Colonic mucosa (tissue), 4 donors: ENCODE measurements at places on chromosomes 5 and 9. TPM values are rescaled to one million over a fixed set of nuclear protein-coding genes. Genes with fewer than 3 reads are reported as not detected.

GRCh38 chr9:79572608-79573411 is 1.0 kb downstream of the TLE4 start:
- peak; percentile 50 for DNase-seq

- no peak for DNase-seq
Measured at GRCh38 chr9:137136881-137137607, 1.9 kb upstream of the GRIN1 start.

- DNase-seq, result no peak
Measured at GRCh38 chr5:129899454-129899853, 4.8 kb upstream of the CHSY3 start.

DNA sequence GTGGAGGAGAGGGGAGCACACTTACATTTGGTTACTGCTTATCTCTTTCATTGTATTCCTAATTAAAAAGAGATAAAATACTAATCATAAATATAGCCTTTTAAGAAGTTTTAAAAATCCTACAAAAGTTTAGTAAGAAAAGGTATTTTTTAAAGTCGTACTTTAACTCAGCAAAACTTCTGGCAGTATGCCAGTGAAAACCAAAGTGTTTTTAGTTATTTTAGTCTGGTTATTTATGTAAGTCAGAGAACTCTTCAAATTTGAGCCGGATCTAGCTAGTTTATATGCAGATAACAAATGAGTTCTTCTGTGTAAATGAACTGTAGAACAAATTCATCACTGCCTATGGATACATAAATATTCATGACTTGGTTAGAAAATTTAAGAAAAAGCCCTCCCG is 36.5 kb upstream of the ANKDD1B start:
- DNase-seq, result no peak

DNA sequence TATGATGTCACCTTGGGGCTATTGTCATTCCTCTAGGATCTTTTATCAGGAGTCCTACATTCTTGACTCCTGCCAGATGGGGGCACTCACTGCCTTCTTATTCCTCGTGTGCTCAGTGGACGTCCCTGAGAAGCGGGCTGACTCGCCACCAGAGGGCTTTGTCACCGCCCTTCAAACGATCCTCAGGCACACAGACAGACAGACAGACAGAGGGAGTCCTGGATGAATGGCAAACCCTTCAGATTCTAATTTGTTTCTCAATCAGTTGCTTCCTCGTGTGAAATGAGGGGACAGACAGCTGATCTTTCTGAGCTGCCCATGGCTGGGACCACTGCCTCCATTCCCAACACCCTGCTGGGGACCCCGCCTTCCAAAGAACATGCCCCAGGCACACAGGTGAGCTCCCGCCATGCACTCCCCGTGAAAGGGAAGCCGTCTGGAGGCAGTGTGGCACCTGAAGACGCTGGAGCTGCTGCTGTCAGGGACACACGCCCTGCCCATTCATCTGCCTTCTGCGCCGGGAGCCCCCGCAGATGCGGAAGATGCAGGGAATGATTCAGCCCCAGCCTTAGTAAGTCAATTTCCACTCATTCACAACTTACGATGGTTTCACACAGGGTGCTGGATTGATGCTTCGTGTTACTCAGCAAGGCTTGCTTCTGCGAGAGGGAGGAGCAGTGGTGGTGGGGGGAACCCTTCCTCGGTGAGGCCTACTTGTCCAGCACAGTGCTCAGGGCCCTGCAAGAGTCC is 24.9 kb upstream of the SH3PXD2B start:
- peak; percentile 89 for DNase-seq

DNA sequence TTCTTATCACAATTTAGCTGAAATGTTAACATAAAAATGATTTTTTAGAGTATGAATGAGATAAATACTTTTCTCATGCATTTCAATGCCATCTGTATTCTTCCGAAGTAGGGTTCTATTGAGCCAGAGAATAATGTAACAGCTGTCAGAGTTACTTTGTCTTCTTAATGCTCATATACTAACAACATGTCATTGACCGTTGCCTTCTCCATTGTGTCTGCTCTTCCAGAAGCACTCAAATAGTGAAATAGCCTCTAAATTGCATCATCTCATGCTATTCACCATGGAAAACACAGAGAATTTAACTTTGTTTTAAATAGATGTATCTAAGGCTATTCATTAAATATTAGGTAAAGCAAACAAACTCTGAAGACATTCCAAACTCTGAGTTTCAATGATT is 1875.9 kb upstream of the CDH9 start:
- DNase-seq, result no peak

- no peak for DNase-seq
Measured at GRCh38 chr5:174839196-174839595, 114.8 kb downstream of the MSX2 start.

UGT3A2 gene
- not detected for total RNA-seq

OTP gene
- total RNA-seq, result not detected

GPR21 gene
- 1.2 TPM for total RNA-seq

KIF4B gene
- total RNA-seq, result not detected
